ENCODE measurements at places on chromosomes 12 and 14.

DNA sequence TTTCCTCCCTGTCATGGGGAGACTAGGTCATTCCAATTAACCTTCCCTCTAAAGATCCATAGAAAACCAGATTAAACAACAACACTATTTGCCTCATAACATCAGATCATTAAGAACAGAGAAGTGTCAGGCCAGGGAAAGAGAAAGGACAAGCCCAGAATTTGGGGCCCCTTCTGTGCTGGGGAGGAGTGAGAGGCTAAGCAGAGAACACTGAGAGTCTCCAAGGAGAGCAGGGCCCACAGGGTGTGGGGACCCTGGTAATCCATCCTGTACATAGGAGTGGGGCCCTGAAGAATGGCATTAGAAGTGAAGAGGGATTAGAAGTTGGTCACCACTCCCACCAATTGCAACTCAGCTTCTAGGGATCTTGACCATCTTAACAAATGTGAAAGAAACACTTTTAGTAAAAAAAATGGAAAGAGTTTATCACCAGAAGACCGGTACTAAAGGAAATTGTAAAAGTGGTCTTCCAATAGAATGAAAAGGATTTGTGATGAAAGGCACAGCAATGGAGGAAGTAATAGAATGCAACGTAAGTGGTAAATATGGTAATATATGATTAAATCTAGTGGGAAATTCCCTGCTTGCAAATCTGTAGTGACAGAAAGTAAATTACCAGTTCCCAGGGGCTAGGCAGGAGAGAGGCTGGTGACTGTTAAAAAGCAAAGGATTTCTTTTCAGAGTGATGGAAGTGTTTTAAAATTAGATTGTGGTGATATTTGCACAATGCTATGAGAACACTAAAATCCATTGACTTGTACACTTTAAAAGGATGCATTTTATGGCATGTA is 14.0 kb upstream of the TMTC1 start:
- H3K27me3 ChIP-seq = peaks cover 4% of the 10 kb centered on the region
- no peaks in the 10 kb centered on the region for H3K36me3 ChIP-seq

- DNase-seq = no peak
- no peak overlapping the region for H3K27ac ChIP-seq
- peaks cover 1% of the 10 kb centered on the region for H3K27me3 ChIP-seq
Observed at GRCh38 chr12:96327889-96328288, 72.3 kb downstream of the CDK17 start.

DNA sequence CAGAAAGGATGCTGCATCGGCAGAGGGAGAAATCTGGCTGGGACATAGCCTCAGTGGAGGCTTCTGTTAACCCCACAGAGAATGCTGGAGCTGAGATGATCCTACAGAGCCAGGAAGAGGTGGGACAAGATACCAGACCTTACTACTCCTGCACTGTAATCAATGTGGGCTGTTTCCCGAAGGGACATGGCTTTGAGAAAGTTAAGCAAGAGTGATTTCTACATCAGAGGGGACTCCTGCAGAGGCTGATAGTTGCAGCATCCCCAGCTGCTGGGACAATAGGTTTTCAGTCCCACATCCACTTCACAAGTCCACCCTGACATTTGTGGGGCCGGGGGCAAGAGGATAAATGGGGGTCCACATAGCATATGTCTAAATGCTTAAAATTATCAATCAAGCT is 22.5 kb upstream of the CMKLR1 start:
- no peak for DNase-seq
- H3K4me3 ChIP-seq = no peak overlapping the region
- H3K4me1 ChIP-seq = no peaks in the 10 kb centered on the region
- H3K27me3 ChIP-seq = no peaks in the 10 kb centered on the region
- no peak overlapping the region for H3K27ac ChIP-seq
- H3K36me3 ChIP-seq = no peaks in the 10 kb centered on the region

- H3K27me3 ChIP-seq = peaks cover 5% of the 10 kb centered on the region
- no peak overlapping the region for H3K27ac ChIP-seq
- H3K4me1 ChIP-seq = no peaks in the 10 kb centered on the region
- no peak for DNase-seq
- H3K4me3 ChIP-seq = no peak overlapping the region
Observed at GRCh38 chr12:3913278-3913677, 40.1 kb upstream of the PARP11 start.

DNA sequence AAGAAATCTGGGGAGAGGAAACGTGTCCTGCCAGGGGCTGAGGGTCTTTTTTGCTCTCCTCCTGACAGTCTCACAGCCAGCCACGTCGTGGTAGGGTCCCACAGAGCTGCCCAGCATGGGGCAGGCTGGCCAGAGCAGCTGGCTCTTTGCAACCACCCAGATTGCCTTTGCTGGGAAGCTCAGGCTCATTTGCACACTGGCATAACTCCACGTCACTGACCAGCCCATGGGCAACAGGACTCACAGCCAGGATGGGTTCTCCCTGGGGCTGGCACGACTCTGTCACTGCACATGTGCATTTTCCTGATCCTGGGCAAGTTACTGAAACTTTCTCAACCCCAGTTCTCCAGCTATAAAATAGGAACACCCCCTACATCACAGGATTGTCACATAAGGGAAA is 242.2 kb downstream of the DPF3 start:
- peaks cover 32% of the 10 kb centered on the region for H3K4me1 ChIP-seq
- no peak overlapping the region for H3K4me3 ChIP-seq
- no peaks in the 10 kb centered on the region for H3K36me3 ChIP-seq
- DNase-seq = no peak
- peak overlapping the region; percentile 27 for H3K27ac ChIP-seq
